ENCODE measurements at places on chromosomes 12 and 14. TPM values are rescaled to one million over a fixed set of nuclear protein-coding genes. Genes with fewer than 3 reads are reported as not detected.

GRCh38 chr14:40576880-40577478, 1029.7 kb upstream of the LRFN5 start:
- H3K36me3 ChIP-seq = no peaks in the 10 kb centered on the region
- no peak for DNase-seq
- H3K4me3 ChIP-seq = no peak overlapping the region
- no peak overlapping the region for H3K27ac ChIP-seq

The RNASE4 gene
- 71.8 TPM for total RNA-seq

- no peaks in the 10 kb centered on the region for H3K4me1 ChIP-seq
- DNase-seq = no peak
- no peaks in the 10 kb centered on the region for H3K36me3 ChIP-seq
- no peak overlapping the region for H3K27ac ChIP-seq
- no peak overlapping the region for H3K4me3 ChIP-seq
These were observed 213.9 kb downstream of the SLC15A4 start for GRCh38 chr12:128609861-128610260.

The FOXA1 gene
- total RNA-seq = not detected

GRCh38 chr12:114220311-114220710, 185.6 kb downstream of the TBX5 start:
- no peaks in the 10 kb centered on the region for H3K4me1 ChIP-seq
- H3K27me3 ChIP-seq = no peaks in the 10 kb centered on the region
- H3K27ac ChIP-seq = no peak overlapping the region

DNA sequence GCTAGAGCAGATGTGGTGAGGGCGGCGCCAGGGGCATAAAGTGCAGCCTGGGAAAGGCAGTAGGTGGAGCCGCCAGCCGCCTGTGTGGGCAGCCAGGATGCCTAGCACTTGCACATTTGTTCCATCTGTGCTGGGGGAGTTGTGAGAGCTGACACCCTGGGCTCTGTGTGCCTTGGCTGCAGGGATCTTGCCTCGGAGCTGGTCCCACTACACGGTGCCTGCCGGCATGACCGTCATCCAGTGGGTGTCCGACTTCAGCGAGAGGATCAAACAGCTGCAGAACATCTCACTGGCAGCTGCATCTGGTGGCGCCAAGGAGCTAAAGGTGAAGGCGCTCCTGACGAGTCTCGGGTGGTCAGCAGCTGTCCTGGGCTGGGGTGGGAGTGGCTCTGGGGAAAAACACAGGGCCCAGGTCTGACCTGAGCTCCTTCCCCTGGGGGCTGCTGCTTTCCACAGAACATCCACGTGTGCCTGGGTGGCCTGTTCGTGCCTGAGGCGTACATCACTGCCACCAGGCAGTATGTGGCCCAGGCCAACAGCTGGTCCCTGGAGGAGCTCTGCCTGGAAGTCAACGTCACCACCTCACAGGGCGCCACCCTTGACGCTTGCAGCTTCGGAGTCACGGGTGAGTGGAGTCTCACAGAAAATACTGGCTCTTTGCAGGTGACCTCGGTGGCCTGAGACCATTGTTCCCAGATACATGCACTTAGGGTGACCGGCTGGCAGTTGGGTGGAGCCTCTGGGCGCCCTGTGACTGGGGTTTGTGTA, 37.4 kb downstream of the HSP90AA1 start:
- H3K4me1 ChIP-seq = no peaks in the 10 kb centered on the region
- no peaks in the 10 kb centered on the region for H3K27me3 ChIP-seq
- no peak overlapping the region for H3K27ac ChIP-seq
- H3K36me3 ChIP-seq = peaks cover 6% of the 10 kb centered on the region
- DNase-seq = no peak

DNA sequence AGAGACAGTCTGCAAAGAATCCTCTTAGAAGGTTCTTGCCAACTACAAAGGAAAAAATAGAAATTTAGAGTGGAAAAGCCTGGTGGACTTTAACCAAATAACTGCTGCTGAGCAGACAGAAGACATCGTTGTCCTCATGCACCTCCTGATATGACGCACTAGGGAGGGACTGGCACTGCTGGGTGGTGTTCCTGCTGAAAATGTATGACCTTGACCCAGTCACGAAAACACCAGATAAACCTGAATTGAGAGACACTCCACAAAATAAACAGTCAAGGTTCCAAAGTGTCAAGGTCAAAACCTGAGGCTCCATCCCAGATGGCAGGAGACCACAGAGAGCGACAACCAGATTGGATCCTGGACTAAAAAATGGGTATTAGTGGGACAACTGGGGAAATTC, 61.9 kb downstream of the CHGA start:
- DNase-seq = no peak
- H3K4me3 ChIP-seq = no peak overlapping the region
- H3K4me1 ChIP-seq = peaks cover 3% of the 10 kb centered on the region
- H3K27ac ChIP-seq = no peak overlapping the region
- H3K27me3 ChIP-seq = no peaks in the 10 kb centered on the region
- no peaks in the 10 kb centered on the region for H3K36me3 ChIP-seq

GRCh38 chr12:88299567-88300101, 157.5 kb downstream of the TMTC3 start:
- no peaks in the 10 kb centered on the region for H3K4me1 ChIP-seq
- no peak overlapping the region for H3K27ac ChIP-seq
- no peaks in the 10 kb centered on the region for H3K36me3 ChIP-seq
- no peak overlapping the region for H3K4me3 ChIP-seq

DNA sequence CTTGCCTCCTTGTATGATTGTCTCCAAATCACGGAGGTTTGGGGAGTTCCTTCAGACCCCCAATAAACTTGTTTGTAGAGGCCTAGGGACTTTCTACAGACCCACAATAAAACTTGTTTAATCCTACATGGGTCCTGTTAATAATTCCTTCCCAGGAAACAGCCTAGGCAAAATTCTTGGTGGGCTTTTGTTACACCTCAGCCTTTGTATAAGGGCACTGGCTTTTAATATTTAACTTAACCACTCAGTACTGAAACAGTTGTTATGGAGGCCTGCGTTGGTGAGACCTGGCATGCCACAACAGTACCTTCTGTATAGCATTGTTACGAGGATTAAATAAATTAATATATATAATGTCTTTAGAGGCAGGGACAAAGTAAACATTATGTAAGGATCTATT, 32.7 kb upstream of the FAR2 start:
- H3K27me3 ChIP-seq = no peaks in the 10 kb centered on the region
- no peak overlapping the region for H3K4me3 ChIP-seq
- H3K27ac ChIP-seq = no peak overlapping the region
- no peak for DNase-seq
- no peaks in the 10 kb centered on the region for H3K4me1 ChIP-seq

- no peaks in the 10 kb centered on the region for H3K36me3 ChIP-seq
- H3K4me3 ChIP-seq = no peak overlapping the region
- H3K27ac ChIP-seq = no peak overlapping the region
- H3K27me3 ChIP-seq = no peaks in the 10 kb centered on the region
- H3K4me1 ChIP-seq = no peaks in the 10 kb centered on the region
These were observed 5.0 kb upstream of the CACNA1C start for GRCh38 chr12:2047752-2048151.

- DNase-seq = no peak
- no peak overlapping the region for H3K27ac ChIP-seq
- no peaks in the 10 kb centered on the region for H3K4me1 ChIP-seq
- H3K4me3 ChIP-seq = no peak overlapping the region
These were observed 20.2 kb downstream of the KMT2D start for GRCh38 chr12:49040364-49040855.

DNA sequence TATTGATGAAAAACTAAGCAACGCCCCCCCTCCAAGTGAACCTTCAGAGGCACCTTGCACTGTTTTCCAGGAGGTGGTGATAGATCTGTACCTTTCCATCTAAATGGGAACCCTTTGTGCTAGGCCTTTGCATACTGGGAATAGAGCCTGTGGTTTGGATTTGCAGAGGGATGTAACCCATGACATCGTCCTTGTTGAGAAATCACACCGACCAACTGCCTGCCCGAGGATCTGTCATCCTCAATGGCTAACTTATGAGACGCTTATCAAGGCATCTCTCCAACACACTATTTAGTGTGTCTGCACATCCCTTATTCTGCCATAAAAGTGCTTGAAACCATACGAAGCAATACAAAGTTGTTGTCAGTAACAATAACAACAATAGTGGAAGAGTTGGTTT, 22.9 kb downstream of the NTN4 start:
- H3K4me1 ChIP-seq = peaks cover 3% of the 10 kb centered on the region
- no peak for DNase-seq
- no peaks in the 10 kb centered on the region for H3K36me3 ChIP-seq
- no peak overlapping the region for H3K27ac ChIP-seq

GRCh38 chr14:78967111-78967809, 797.1 kb downstream of the NRXN3 start:
- H3K27ac ChIP-seq = no peak overlapping the region
- H3K4me3 ChIP-seq = no peak overlapping the region
- no peak for DNase-seq
- H3K4me1 ChIP-seq = peaks cover 2% of the 10 kb centered on the region

Data from aorta (tissue), 5 donors.